ENCODE measurements at places on chromosomes 2 and 18. TPM values are rescaled to one million over a fixed set of nuclear protein-coding genes. Genes with fewer than 3 reads are reported as not detected.

TMEM17 gene
- 1.3 TPM for total RNA-seq

STK39 gene
- 9.4 TPM for total RNA-seq

DUSP19 gene
- 3.3 TPM for total RNA-seq

TMEM198 gene
- 9.2 TPM for total RNA-seq

MATN3 gene
- 3.8 TPM for total RNA-seq

MREG gene
- total RNA-seq, result 0.32 TPM

SAG gene
- total RNA-seq, result not detected

RAB6D gene
- not detected for total RNA-seq

HOXD8 gene
- not detected for total RNA-seq

PJVK gene
- 2.9 TPM for total RNA-seq

TMEM247 gene
- total RNA-seq, result not detected

ATP6V1C2 gene
- total RNA-seq, result not detected

CCDC74A gene
- 17.2 TPM for total RNA-seq

OTOS gene
- total RNA-seq, result not detected

OBSL1 gene
- 93.4 TPM for total RNA-seq

SFT2D3 gene
- 4.8 TPM for total RNA-seq

CIB4 gene
- total RNA-seq, result not detected

FAHD2B gene
- total RNA-seq, result 4.3 TPM

MAP4K4 gene
- 83.9 TPM for total RNA-seq

BUB1 gene
- 31.0 TPM for total RNA-seq

AOX1 gene
- total RNA-seq, result 23.7 TPM
